ENCODE measurements at places on chromosomes 2 and 18. TPM values are rescaled to one million over a fixed set of nuclear protein-coding genes. Genes with fewer than 3 reads are reported as not detected.

- no peak for DNase-seq
Observed at GRCh38 chr2:164867779-164868397, 26.3 kb upstream of the COBLL1 start.

GRCh38 chr2:57417007-57417406, 629.6 kb upstream of the VRK2 start:
- no peak for DNase-seq

GRCh38 chr2:33412920-33413319, 63.5 kb upstream of the RASGRP3 start:
- DNase-seq, result no peak

DNA sequence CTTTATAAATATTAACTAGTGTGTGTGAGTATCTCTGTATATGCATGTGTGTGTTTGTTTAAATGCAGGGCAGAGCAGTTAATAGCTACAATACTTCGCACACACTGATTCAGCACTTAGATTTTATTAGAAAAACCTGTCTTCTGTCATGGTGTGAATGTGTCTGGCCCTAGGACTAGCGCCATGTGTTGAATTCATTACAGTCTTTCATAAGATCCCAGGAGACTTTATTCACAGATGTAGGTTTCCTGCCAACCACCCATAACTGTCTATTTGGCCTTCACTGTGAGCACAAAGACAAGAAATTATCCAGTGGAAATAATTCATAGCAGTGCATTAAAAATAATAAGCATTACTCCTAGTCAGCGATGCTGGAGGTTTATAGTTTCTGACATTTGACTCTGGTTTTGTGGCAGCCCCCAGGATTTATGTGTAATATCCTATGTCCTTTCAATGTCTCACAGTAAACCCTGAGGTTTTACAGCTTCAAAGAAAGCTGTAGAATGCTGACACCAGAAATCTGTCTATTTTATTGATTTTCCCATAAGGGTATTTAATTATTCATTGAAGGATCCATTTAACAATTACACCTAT, 93.9 kb downstream of the ZNF804A start:
- DNase-seq, result peak; percentile 54

DNA sequence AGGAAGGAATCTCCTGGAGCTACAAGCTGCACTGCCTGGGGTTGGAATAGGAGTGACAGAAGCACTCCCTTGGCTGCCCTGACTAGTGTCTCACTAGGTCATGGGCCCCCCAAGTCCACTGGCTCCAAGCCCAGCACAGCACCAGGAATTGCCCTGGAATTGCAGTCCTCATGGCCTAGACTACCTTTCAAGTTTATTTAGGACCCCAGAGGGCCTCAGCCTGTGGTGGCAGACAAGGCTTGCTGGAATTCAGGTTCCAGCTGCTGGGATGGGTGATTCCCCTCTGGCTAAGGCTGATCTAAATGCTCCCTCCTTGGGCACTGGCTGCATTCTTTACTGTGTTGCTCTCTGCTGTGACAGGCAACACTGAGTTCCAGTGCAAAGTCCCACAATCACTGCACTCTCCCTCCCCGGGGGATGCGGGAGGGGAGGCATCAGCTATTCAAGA, 14.0 kb downstream of the STRADB start:
- DNase-seq, result no peak

- no peak for DNase-seq
Observed at GRCh38 chr2:39734445-39734844, 44.6 kb downstream of the THUMPD2 start.

DNA sequence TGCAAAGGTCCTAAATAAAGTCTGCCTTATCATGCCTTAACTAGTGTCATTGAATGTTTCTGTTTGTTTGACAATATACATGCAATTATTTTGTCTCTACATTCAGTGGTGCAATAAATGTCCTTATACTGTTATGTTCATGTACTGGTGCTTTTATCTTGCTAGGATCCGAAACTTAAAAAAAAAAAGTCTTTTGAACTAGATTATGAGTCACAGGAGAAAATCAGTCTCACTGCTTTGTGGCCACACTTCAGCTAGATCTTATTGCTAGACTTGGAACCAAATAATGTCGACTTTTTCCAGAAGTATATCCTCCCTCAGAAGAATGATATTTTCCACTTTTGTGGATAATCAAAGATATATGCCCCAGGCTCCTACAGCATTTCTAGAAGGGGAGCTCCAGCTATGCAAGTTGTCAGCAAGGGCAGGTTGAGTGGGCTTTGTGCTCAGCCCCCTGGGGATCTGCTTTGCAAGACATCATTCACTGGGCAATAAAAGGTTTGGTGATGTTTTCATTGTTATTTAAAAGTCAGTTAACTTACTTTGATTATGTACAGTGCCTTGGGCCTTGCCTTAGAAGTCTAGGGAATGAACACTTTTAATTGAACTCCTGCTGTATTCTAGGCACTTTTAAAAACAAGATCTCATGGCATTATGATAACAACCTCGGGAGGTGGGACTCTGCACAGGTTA, 157.1 kb upstream of the LRRTM1 start:
- DNase-seq, result no peak

DNA sequence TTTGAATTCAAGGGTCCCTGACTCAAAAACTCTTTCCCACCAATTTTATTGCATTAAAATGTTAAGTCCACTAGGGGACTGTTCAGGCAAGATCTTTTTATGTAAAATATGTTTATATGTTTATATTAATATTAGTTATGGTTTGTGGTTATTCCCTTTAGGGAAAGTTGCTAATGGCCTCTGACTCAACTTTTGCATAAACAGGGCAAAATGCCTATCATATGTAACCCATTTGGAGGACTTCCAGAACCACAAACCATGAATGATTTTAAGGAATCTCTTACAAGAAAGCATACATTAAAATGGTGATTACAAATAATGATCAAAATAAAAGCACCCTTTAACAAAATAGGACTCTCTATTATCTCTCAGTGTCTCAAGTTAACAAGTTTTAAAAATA, 1484.5 kb upstream of the ZEB2 start:
- no peak for DNase-seq

GRCh38 chr2:126883666-126884040, 15.0 kb upstream of the TEX51 start:
- no peak for DNase-seq

- DNase-seq, result no peak
Observed at GRCh38 chr18:77223221-77223639, 26.4 kb upstream of the GALR1 start.

DNA sequence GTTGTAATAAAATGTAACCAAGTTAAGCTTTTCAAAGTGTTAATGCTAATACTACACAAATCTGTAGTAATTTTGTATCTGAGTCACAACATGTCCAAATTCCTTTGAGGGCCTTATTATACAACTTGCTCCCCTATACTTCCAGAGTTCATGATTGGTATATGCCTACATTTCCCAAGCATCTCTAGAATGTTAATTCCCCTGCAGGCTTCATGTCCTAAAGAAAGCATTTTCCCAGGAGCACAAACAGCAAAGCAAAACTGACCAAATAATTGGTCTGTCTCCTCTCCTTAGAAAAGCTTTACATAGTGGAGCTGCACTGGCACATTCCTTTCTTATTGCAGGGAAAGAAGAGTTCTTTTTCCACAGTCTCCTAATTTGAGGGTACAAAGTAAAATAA, 3.7 kb downstream of the ALS2 start:
- no peak for DNase-seq

DNA sequence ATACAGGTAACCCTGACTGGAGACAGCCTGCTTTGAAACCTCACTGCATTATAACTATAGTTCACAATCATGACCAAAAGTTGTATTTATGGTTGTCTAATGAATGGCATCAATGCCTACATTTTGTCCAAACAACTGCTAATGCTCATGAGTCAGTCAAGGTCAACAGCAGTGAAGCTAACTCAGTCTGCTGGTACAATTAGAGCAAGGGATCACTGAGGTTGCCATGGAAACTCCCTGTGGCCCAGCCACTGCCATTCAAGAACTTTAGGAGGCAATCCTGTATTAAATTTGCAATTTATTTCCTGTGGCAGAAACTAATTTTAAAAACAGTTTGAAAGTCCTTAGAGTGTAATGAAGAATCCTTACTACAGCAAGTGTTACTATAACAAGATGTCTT, 185.1 kb upstream of the SMAD7 start:
- no peak for DNase-seq

GRCh38 chr18:25805939-25806338, 284.5 kb downstream of the SS18 start:
- no peak for DNase-seq

GRCh38 chr2:68722712-68723111, 11.9 kb upstream of the ARHGAP25 start:
- peak; percentile 90 for DNase-seq

DNA sequence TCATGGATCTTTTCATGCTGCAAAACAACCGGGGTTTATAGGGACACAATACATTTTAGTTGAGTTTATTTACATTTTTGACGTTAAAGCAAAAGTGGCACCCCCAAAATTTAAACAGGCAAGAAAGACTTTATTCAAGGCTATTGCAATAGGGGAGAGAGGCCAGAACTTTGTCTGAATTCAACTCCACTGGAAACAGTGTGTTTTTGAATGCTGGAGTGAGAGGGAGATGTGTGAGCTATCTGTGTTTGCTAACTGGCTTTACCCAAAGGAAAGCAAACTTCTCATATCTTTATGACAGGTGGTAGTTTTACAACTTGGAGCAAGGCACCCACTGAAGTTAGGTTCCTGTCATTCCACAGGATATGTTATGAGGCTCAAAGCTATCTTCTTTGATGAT, 207.4 kb downstream of the AGPS start:
- no peak for DNase-seq

- no peak for DNase-seq
Observed at GRCh38 chr2:15306706-15307105, 254.4 kb downstream of the NBAS start.

GRCh38 chr2:139079311-139079710, 299.1 kb upstream of the NXPH2 start:
- no peak for DNase-seq

- DNase-seq, result no peak
Observed at GRCh38 chr2:197042739-197043196, 116.3 kb upstream of the PGAP1 start.

DNA sequence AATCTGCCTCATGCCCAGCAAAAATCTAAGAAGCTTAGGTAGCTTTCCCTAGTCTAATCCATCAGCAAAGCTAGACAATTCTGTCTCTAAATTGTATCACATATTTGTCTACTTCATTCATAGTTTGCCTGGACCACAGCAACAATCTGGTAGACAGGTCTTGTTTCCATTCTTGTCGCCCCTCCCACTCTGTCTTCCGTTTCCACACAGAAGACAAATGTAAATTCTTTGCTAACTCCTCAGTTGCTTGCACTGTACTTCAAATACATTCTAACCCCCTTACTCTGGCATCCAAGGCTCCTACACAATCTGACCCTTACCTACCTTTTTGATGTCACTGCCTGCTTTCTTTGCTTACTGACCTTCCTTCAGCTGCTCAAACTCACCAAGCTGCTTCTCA, 40.1 kb downstream of the THUMPD2 start:
- DNase-seq, result no peak

The SPEG gene
- not detected for total RNA-seq

The DNAH7 gene
- 0.14 TPM for total RNA-seq

The TEX44 gene
- total RNA-seq, result not detected

The FHOD3 gene
- 23.4 TPM for total RNA-seq

The EMILIN1 gene
- not detected for total RNA-seq

The DNAJC5G gene
- not detected for total RNA-seq

The FABP1 gene
- not detected for total RNA-seq

The FASTKD1 gene
- total RNA-seq, result 28.7 TPM

The FZD7 gene
- 10.2 TPM for total RNA-seq

The CNOT11 gene
- total RNA-seq, result 39.5 TPM
